Chondrocyte (in vitro differentiated cells): ENCODE measurements at places on chromosomes 12 and 14. TPM values are rescaled to one million over a fixed set of nuclear protein-coding genes. Genes with fewer than 3 reads are reported as not detected.

The HCAR2 gene
- not detected in 3 replicates for total RNA-seq

The DCN gene
- total RNA-seq, result 723 to 2,473 TPM (median 743 TPM) in 3 replicates

The ALDH2 gene
- total RNA-seq, result 42.0 to 73.8 TPM (median 73.3 TPM) in 3 replicates

The CD163L1 gene
- total RNA-seq, result 1.0 to 5.2 TPM (median 3.8 TPM) in 3 replicates

The SLC2A13 gene
- 12.3 to 14.6 TPM (median 14.4 TPM) in 3 replicates for total RNA-seq

The ALX1 gene
- 1.4 to 3.3 TPM (median 3.2 TPM) in 3 replicates for total RNA-seq

The WIF1 gene
- total RNA-seq, result not detected in 3 replicates

The ZNF268 gene
- 13.5 to 22.2 TPM (median 17.5 TPM) in 3 replicates for total RNA-seq

The TCP11L2 gene
- total RNA-seq, result 16.4 to 31.2 TPM (median 29.5 TPM) in 3 replicates
